MCF 10A (cell line): ENCODE measurements at places on chromosomes 2 and 18.

DNA sequence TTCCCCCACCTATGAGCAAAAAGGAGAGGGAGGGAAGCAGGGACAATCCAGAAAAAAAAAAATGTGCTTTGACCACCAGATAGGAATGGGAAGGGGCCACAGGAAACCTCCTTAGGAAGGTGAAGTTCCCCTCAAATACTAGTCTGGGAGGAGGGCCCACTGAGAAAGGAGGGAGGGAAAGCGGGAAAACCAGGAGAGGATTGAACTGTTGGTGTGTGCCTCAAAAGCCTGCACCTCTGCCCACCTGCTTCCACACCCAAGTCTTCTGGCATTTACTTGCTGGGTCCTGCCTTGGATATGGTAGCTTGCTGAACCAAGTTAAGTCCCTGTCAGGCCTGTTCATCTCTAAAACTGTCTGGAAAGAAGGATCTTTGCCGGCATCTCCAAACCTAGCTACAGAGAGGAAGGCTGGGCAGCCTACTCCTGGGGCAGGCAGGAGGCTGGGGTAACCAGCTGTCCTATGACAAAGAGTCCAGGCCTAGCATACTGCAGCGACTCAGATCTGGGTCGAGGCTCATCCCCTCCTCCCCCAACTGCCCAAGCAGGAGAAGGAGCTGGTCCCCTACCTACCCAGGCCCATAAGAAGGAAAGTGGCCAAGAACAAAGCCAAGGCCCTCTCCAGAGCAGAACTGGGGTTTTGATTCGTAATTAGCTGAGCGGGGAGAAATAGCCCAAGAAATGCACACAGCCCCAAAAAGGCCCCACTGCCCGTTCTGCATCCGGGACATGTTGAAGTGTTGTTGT lies 3.0 kb downstream of the EN1 start:
- DNase-seq = no peak

DNA sequence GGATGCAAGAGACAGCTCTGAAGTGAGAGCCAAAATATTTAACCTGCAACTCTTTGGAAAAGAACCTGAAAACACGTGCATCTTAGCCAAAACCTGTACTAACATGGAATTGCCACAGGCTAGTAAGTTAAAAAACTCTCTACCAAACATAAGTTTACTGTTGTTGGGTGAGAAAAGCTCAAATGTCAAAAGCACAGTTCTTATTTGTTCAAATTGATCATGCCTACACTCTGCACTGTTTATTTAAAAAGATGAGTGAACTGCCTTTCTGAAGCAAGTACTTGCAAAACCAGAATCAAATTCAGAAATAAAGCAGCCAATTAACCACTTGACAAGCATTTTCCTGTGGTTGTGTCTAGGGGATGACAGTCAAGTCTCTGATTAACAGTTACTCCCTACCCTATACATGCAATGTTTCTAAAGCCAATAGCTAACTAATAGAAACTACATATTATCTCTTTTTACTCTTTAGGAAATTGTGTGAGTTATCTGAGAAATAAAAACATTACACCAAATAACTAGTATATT lies 5.6 kb downstream of the IKZF2 start:
- no peak for DNase-seq

GRCh38 chr2:197514754-197515153 lies 1.1 kb upstream of the MOB4 start:
- DNase-seq = no peak

- no peak for DNase-seq
Observed at GRCh38 chr2:45191146-45191863, 182.1 kb upstream of the SIX2 start.

DNA sequence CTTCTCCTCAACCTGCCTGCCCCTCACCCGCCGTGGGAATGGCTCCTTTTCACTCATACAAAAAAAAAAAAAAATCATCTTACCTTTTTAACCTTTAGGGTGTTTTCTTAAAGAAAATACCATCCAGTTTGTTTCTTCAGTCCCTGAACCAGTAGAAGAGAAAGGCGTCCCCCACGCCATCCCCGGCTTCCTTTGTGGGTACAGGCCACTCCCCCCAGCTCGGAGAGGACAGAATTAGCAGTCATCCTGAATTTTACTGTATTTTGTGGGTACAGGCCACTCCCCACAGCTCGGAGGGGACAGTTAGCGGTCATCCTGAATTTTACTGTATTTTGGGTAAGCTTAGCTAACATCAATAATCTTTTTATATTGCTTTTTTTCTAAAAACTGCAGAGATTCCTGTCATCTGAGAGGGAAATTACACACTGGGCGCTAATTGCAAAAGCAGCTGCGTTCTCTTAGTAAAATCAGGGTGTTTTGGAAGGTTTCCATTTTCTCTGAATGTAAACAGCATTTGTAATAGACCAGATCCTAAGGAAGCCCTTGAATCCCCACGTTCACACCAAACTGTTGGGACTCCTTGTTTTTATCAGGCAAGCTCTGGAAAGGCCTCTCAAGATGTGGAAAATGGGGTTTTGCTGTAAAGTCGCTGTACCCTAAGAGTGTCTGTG lies 72.5 kb downstream of the NFATC1 start:
- DNase-seq = no peak

GRCh38 chr18:58805467-58806187 lies 59.0 kb upstream of the ZNF532 start:
- no peak for DNase-seq
